Erythroblast (primary cell): ENCODE measurements at places on chromosomes 5 and 9.

DNA sequence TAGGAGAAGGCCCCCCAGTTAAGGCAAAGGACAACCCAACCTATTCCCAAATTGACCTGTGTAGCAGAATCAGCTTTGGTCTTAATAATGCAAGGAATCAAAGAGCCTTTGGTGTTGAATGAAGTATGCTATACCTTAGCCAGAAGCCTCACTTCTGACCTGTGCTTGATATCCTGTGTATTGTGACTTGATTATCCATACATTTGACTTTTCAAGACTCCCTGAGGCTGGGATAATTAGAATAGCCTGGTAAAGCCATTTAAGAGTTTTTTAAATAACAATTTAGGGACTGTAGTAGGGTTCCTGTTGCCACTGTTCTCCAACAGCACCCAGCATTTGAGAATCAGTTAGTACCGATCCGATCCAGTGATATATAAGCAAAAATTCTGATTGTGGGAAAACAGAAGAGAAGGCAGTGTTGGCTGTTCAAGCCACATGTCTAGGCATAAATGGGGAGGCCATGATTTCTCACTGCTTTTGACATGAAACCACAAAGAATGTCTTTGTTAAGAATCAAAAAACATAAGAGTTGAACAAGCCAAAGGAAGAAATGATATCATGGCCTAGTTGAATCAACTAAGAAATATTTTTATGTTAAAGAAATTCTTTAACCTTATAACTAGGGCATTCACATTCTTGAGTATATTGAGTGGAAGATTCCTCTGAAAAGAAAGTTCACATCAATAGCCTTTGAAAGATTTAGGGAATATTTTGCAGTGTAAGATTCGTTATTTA is 98.9 kb downstream of the F2RL2 start:
- no peak for DNase-seq

GRCh38 chr5:69492923-69493395 is 369 bp downstream of the OCLN start:
- DNase-seq: peak; percentile 23

DNA sequence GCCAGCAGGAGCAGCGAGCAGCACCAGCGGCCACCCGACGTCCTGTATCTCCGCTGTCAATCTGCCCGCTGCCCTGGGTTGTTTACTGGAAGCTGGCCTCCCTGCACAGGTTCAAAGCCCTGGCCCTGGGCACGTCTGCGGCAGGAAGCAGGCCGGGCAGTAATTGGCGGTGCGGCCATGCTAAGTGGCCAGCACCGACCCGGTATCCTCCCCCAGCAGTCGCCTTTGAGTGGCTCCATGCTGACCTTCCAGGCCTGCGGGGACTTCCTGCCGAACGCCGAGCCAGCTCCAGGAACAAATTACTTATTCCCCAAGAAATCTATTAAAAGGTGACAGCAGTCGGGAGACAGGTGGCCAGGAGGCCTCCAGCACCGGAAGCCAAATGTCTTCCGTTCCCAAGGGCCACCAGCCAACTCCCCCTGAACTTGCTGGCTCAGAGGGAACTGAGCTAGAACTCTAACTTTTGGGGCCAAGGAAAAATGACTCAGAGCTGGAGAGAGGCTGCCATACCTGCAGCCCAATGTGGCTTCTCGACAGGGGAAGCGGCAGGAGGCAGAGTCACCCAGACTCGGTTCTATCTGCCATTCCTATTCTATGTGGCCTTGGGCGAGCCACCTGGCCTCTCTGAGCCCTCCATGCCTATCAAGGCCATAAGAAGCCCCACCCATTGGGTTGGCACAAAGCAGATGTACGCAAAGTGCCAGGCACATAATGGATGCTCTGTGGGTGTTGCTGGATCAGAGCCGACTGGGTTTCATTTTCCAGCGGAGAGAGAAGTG is 13.7 kb upstream of the PSMB7 start:
- no peak for DNase-seq

- peak; percentile 6 for DNase-seq
Observed at GRCh38 chr5:115440782-115441451, 103.7 kb downstream of the FEM1C start.

GRCh38 chr9:109918339-109919163 is 138.6 kb downstream of the PALM2AKAP2 start:
- DNase-seq: no peak

DNA sequence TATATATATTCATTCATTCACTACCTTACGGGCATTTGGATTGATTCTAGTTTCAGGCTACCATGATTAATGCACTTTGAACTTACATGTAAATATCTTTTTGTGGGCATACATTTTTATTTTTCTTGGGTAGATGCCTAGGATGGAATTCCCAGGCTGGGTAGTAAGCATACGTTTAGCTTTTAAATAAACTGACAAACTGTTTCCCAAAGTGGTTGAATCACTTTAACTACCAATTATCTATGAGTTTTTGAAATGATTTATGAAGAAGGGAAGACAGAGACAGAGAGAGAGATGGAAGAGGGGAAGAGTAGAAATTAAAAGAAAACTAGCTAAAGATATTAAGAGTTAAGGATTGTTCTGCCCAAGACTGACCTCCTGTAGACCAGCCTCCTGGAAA is 612.6 kb downstream of the PSAT1 start:
- DNase-seq: no peak

GRCh38 chr5:150070821-150071220 is 15.5 kb downstream of the CSF1R start:
- no peak for DNase-seq

GRCh38 chr9:112403614-112404201 is 23.8 kb downstream of the HSDL2 start:
- no peak for DNase-seq

GRCh38 chr5:177445917-177446199 is 756 bp upstream of the PRR7 start:
- no peak for DNase-seq

- no peak for DNase-seq
Observed at GRCh38 chr9:115988701-115989100, 164.9 kb upstream of the PAPPA start.

DNA sequence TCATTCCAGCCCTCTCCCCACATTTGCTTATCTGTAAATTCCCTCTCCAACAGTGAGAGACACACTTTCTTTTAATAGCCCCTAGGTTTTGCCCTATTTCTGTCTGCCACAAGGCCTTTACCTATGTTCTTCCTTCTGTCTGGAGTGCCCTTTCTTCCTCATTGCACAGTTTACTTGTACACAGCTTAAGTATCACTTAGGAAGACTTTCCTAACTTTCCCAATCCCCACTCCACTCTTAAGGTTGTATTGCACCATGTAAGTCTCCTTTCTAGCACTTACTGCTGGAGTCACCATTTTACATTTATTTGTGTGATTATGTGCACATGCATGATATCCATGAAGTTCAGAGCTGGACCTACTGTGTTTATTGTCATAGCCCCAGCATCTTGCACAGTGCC is 10.8 kb upstream of the CKMT2 start:
- DNase-seq: no peak

GRCh38 chr5:141732417-141732816 is 50.4 kb upstream of the ARAP3 start:
- no peak for DNase-seq
